ENCODE measurements at places on chromosomes 11 and 22.

GRCh38 chr11:134464196-134464595 is 52.2 kb upstream of the B3GAT1 start:
- no peak for DNase-seq

- DNase-seq = no peak
These were observed 135.6 kb downstream of the CSNK2A3 start for GRCh38 chr11:11217289-11217928.

DNA sequence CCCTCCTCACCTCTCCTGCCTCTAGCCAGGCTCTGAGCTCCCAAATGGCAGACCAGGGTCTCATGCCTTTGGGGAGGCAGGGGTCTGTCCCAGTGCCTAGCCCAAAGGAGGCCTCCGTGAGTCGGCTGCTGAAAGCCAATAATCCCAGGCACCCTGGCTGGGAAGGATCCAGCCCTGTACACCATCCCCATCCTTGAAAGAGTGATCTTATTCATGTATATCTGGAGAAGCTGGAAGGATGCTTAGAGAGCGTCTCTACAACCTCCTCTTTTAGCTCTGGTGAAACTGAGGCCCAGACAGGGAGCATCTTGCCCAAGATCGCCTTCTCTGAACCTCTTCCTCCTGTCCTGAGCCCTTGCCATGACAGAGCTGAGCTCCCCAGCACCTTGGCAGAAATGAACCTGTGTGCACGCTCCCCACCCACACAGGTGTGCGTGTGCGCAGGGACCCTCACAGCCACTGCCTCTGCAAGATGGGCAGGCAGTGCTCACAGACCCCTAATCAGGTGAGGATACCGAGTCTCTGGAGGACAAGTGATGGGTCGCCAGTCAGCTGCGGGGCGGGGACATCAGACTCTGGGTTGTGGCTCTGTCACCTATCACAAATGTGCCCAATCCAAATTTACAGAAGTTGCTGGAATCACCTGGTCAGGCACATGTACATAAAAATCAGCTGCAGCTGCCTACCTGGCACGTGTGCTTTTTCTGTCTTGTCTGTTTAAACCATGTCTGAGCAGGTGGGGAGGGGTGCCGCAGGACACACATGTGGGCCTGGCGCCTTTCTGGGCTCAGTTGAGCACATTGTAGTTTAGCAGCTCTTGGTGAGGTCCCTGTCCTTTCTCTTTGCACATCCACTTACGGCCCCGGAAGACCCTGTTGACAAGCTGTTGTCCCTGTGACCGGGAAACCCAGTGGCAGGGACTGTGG is 49.3 kb upstream of the WNT7B start:
- DNase-seq = no peak

- DNase-seq = peak; percentile 91
These were observed at the start of gene APOL4 for GRCh38 chr22:36201630-36202319. Gene APOL4, minus strand, starts transcription at chr22:36201809. Its CDS starts 75 bp downstream, at chr22:36201734.

DNA sequence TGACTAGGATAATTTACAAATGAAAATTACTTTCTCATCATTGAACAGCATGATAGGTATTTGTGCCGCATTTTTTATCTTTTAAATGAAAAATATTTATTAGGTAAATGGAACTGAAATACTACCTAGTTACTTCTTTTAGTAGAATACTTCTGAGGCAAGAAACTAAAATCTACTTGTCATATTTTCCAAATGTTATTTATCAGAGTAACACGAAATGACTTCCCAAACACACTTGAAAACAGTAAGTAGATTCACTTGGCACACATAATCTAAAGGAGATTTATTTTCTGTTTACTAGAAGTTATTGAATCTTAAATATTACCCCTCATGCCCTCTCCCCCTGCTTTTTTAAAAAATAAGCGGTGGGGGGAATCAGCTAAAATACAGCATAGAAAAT is 2.3 kb downstream of the QSER1 start:
- DNase-seq = no peak

DNA sequence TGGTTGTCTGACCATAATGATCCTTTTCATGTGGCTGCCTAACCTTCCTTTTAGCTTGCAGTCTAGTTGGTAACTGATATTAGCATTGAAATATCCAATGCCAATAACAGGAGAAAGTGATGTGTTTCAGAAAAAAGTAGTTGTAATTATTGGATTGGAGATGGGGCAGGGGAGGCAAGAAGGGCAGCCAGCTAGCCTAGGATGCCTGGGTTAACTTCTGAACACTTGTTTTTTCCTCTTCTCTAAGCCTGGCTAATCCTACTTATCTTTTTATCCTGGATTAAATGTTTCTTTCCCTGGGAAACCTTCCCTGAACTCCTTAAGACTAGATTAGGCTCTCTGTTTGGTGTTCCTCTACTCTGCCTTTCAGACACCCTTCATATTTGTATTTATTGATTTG is 380.2 kb downstream of the TMEM135 start:
- DNase-seq = no peak

GRCh38 chr11:923691-924405 is 1.8 kb upstream of the AP2A2 start:
- DNase-seq = no peak

GRCh38 chr11:61911701-61912529 is 5.5 kb downstream of the RAB3IL1 start:
- DNase-seq = no peak

DNA sequence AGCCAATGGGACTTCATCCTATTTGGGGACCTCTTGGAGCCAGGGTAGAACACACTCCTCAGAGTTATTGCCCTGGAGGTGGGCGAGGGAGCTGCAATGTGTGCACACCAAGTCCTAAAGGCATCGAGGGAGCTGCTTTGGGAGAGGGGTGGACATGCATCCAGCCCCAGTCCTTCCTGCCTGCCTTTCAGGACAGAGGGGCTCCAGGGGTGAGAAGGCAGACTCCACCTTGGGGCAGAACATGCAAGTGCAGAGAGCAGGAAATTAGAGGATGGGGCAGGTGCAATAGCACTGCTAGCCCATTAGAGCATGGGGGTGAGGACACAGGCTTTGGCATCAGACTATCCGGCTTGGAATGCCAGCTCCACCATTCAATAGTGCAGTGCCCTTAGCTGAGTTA is 288.5 kb downstream of the OPCML start:
- no peak for DNase-seq

- DNase-seq = peak; percentile 70
These were observed 694 bp downstream of the TMEM123 start for GRCh38 chr11:102451681-102452460.

GRCh38 chr11:78138694-78139421 is 568 bp downstream of the ALG8 start:
- DNase-seq = peak; percentile 76

DNA sequence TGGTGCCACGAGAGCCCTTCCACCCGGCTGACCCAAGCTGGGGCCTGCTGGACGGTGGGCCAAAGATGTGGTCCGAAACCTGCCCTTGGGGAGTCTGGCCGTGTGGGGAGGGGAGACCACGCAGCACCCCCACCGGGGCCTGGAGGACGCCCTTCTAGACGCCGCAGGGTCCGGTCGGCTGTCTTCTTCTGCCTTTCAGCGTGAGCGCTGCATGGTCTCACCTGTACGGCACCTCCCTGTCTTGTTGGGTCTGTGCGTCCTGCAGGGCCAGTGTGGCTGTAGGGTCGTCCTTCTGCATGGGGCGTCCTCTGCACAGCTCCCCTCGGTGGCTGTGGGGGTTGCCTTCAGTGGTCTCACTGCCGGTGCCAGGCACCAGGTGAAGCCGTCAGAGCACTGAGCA is 2.8 kb downstream of the BRSK2 start:
- no peak for DNase-seq

DNA sequence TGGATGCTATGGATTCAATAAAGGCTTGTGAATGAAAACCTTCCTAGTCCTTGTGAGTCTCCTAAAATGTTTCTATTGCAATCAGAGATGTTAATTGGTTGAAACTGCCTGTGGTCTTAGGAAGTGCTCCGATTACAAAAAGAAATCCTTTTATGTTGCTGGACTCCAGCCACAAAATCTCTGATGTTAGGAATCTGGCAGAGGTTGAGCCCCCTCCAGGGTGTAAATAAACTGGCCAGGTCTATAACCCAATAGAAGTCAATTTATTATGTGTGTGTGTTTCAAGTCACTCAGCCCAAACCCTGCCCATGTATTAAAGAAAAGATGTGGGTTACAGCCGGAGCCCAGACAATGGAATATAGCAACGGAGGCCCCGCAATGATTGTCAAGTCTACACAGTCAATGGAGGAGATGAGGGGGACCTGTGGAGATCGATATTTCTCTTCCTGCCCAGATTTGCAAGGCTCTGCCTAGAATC is 218.1 kb upstream of the SORL1-AS1 start:
- DNase-seq = no peak

DNA sequence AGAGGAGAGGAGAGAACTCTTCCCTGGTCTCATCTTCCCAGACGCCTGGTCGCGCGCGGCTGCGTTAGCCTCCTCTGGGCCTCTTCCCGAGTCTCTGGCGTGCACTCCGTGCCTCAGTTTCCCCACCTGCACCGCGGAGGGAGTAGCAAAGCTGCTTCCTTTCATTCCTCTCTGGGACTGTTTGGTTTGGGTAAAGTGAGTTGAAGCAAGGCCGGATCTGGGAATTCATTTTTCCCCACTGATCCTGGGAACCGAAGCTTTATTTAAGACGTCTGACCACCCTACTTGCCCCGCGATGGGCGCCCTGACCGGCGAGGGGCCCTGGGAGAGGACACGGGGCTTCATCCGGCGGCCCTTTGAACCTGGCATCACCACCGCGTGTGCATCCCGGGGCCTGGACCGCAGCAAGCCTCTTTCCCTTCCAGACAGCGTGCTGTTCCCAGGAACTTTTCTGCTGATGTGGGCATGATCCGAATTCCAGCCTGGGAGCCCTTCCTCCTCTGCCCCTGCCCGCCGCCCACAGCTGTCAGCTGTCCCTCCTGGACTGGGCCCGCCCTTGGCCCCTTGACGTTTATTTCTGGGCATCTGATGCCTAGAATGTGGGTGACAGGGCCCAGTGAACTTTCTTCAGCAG is 758 bp downstream of the LDLRAD3 start:
- DNase-seq = no peak

GRCh38 chr22:38240734-38241252 is 32.0 kb downstream of the TMEM184B start:
- DNase-seq = no peak

All from erythroblast (primary cell).